ENCODE measurements at places on chromosomes 5 and 9.
A peak's percentile ranks its signal among the peaks of the same experiment; 100 is the strongest.

- no peak for DNase-seq
Measured at GRCh38 chr9:119853126-119853525, 483.9 kb upstream of the BRINP1 start.

DNA sequence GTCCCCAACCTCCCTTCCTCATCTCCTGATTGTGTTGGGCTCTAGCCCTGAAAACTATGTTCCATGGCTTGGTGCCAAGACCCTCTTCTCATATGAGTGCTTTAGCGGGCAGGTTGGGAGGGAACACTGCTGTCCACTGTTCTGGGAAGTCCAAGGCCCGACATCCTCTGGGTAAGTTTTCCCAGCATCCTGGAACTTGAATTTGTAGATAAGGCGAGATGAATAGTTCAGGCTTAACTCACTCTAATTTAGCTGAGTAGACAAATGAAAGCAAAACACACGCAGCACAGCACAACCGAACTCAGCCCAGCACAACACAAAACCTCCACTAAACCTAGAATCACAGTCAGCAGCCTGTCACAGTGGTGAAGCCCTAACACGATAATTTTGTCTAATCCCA is 95.3 kb upstream of the SLC28A3 start:
- DNase-seq = no peak

DNA sequence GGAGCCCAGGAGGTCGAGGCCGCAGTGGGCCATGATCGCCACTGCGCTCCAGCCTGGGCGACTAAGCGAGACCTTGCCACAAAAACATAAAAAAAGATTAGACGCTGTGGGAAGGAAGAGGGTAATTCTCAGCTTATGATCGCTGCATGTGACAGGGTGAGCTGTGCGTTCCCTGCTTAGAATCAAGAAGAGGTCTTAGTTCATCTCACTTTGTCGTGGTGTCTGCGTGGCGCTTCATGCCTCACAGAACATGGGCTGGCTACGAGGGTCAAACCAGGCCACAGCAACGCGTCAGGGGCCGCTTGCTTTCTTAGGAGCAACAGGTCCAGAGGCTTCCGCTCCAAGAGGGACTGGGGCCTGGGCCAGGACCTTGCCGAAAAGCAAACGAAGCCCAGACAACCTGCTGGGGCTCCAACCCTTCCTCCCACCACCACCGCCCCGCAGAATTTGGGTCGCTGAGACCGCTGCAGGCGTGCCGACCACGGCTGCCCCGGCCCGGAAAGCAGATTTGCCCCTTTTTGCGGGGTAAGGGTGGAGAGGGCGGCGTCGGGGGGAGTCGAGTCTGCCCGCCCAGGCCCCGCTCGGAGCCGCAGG is 10.0 kb upstream of the GRIN1 start:
- no peak for DNase-seq

DNA sequence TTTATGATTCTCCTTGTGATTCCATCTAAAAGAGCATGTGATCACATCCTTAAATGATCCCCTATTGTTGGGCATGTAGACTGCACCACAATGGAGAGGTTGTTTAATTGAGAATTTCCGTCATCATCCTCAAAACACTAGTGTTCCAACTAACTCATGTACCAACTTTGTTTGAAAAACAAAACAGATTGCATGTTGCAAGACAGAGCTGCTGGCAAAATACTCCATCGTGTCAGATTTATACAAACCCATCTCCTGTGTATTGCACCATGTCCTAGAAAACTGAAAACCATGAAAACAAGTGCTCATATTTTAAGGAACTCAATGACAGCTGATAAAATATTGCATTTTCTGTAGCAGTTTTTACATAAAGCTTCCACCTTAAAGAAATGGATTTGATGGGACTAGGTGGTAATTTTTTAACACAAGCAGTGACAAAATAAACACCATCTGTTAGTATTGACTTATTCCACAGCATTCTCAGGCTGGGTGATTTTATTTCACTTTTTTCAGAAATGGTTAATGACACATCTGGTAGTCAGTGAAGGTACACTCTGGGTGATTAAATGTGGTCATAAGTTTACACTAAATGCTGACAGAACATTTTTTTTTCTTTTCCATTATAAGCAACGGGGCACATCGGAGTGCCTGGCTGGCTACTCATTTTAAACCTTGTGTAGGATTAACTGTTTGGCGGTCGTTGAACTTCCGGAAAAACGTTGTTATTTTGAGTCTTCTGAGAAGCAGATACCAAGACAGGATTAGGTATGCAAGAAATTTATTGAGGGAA is 602.9 kb upstream of the WWC1 start:
- DNase-seq = peak; percentile 88

DNA sequence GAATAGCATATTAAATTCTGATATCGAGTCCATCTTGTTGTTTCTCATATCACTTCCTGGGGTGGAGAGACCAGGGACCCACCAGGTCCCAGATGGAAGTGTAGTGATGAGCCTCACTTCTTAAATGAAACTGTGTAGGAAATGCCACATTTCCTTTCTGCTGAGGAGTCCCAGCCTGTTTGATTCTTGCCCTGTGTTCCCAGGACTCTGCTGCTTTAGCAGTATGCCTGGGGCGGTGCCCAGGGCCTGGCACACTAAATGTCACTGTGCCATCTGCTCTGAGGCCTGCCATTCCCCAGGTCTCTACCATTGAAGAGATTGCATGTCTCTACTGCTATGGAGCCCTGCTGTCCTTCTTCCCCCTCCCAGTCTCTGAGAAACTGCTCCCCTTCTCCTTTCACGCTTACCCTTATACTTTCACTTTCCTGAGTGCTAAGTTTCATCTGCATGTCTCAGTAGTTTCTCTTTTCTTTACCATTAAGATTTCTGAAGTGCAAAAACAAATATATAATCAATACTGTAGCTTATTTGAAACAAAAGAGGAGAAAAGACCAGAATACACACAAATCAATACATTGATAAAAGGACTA is 260.4 kb downstream of the GABRB2 start:
- peak; percentile 46 for DNase-seq

- no peak for DNase-seq
Measured at GRCh38 chr5:43110606-43111170, 10.0 kb upstream of the ZNF131 start.

DNA sequence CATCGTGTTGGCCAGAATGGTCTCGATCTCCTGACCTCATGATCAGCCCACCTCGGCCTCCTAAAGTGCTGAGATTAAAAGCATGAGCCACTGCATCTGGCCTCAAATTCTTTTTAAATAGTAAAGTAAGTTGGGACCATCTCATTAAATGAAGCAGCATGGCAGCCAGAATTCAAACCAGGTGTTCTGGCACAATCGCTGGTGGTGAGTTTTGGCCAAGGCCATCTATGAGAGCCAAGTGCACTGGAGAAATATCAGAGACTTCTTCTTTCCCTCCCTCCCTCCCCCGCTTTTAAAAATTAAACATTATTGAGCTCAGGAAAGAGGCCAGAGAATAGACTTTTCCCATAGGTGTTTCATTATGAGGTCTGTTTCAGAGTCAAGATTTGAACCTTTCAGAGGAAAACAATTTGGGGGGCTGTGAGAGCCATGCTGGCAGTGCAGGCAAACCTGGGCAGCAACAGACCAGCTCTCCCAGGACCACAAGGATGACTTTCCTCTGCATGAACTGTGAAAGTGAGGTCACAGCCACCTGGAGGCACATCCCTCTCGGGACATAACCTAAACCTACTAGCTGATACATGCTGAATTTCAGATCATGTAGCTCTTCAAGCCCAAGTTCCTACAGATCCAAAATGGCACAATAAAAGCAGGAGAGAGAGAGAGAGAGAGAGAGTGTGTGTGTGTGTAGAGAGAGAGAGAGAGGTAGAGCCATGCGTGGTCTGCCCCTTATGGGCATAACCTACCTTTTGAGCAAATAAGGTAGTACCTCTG is 94.6 kb upstream of the DMRT1 start:
- DNase-seq = no peak

DNA sequence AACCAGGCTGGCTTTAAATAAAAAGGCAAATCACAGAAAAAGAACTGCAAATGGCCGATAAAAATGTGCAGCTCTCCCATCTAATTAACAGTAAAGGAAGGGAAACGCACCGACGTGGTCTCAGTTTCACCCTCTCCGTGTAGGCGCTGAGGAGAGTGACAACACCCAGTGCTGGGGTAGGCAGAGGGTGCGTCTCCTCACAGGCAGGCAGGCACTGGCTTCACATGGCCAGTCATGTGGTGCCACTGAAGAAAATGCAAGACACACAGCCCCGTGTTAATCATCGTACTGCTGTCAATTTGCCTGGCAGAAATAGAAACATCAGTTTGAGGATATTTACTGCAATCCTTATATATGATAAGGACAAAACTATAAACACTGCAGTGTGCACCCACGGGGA is 178.4 kb downstream of the FANCC start:
- DNase-seq = no peak

GRCh38 chr9:126986506-126986951 is 71.9 kb downstream of the RALGPS1 start:
- no peak for DNase-seq

DNA sequence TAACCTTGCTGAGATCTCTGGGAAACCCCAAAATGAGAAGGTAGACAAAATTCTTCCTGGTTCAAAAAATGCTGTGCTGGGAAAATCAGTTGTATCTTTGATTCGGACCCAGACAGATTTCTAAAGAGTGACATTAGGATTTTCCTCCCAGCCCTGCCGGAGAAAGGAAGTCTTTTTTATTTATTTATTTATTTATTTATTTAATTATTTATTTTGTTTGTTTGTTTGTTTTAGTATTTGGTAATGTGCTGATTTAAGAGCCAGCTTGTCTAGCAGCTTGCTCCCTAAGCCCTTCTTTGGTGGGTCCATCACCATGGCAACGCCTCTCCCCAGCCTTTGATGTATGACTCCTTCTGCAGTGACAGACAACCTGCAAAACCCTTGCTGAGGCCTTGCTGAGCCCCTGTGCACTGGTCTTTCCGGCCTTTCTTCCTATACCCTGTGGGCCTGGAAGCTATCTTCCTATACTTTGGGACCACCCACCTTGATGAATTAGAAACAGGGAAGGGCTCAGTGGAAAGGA is 60.6 kb upstream of the AFAP1L1 start:
- DNase-seq = no peak

DNA sequence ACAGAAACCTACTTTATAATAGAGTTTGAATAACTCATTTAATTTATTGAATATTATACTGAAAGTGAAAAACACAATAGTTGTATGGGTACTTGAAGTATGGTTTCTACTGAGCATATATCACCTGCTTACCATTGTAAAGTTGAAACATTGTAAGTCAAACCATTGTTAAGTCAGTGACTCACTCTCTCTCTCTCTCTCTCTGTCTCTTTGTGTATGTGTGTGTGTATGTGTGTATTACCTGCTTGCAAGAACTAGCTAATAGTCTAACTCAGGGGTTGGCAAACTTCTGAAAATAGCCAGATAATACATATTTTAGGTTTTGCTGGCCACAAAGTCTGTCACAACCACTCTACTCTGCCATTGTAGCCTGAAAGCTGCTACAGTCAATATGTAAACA is 564.3 kb upstream of the ZNF608 start:
- DNase-seq = no peak

GRCh38 chr9:97919217-97919813 is 3.0 kb downstream of the TRMO start:
- no peak for DNase-seq

DNA sequence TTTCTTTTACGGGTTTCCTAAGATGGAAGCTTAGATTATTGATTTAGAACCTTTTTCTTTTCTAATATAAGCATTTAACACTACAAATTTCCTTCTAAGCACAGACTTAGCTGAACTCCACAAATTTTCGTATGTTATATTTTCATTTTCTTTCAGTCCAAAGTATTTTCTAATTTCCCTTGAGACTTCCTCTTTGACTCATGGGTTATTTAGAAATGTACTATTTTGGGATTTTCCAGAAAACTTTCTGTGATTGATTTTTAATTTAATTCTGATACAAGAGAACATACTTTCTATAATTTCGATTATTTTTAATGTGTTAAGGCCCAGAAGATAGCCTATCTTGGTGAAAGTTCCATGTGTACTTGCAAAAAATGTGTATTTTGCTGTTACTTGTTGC is 19.7 kb upstream of the TBCA start:
- DNase-seq = no peak

- DNase-seq = no peak
Measured at GRCh38 chr9:78325846-78326360, 29.0 kb downstream of the PSAT1 start.

DNA sequence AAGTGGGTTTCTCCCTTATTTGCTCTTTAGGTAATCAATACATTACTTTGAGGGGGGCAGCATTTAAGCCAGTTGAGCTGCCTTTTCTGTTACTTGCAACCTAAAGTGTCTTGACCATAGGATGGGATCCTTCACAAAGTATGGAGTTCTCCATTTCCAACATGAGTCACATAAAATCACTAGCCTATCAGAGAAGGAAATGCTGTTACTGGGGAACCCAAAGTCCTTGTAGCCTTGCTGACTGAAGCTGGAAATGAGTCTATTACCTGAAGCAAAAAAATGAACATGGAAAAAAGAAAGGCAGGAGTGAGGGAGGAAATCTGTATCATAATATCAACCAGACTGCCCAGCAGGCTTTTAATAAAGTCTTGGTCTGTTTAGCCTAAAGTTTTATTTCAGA is 42.8 kb upstream of the SLIT3 start:
- DNase-seq = no peak

DNA sequence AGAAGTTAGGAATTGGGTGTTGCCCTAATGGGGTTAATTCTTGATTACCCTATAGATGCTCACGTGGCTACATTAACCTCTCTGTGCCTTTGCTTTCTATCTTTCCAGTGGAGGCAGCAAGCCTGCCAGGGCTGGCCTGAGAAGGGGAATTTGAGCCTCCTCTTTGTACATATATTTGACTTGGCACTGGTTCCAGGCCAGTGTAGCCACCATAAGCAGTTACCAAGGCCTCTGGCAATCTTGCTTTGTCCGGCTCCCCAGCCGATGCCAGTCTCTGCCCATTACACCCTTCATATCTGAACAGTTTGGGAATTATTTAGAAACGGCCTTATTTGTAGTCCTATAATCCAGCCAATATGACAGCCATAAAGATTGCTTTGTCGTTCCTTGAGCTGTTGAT is 58.6 kb upstream of the PPARGC1B start:
- no peak for DNase-seq
